GF-D8 (cell line): ENCODE measurements at places on chromosomes 5 and 9.

DNA sequence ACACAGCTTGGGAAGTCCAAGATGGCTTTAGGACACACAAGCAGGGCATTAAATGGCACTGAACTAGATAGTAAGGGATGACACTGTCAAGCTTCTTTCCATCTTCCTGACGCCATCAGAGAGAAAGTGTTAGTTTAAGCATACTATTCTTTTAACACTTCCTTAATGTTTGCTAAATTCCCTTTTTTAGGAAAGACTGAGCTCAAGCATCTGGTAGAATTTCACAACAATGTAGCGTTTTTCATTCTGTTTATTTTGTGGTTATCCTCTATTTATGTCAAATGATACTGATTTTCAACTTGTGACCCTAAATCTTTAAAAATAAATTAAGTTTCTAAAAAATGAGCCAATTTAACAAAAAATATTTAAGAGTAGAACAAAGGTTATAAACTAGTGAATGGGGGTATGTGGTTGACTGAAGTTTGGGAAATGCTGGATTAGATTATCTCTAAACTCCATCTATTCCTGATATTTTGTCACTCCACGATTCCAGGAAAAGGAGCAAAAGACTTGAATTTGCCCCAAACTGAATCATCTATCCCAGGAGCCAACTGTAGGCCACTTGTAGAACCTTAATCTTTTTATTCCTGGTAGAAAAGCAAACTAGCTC lies 147.4 kb upstream of the KLF9 start:
- DNase-seq, result no peak

- no peak for DNase-seq
Measured at GRCh38 chr5:171365351-171365750, 22.3 kb upstream of the NPM1 start.

DNA sequence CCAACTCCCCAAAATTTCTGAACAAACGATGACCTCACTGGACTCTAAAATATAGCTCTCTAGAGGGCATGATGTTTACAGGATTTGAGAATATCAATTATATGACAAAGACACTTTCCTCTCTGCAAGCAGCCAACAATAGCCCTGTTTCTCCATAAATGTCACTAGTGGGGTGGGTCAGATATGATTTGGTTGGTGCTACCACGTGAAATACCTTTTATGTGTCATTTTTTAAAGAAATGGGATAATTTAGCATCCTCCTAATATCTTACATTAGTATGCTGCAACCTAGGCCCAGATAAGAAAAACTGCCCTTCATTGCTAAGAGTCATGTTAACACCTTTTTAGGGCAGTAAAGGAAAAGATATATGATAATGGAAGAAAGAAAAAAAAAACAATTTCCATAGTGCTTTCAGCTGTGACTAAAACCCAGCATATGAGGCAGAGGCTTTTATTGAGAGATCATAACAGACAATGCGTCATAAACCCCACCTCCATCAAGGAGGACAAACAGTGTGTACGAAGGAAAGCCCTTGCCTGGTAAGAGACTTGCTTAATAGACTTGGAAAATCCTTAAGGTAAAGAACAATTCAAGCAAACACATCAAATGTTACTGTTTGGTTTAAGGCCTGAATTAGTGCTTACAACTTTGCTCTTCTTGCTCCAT lies 372.4 kb upstream of the PAPPA start:
- no peak for DNase-seq

DNA sequence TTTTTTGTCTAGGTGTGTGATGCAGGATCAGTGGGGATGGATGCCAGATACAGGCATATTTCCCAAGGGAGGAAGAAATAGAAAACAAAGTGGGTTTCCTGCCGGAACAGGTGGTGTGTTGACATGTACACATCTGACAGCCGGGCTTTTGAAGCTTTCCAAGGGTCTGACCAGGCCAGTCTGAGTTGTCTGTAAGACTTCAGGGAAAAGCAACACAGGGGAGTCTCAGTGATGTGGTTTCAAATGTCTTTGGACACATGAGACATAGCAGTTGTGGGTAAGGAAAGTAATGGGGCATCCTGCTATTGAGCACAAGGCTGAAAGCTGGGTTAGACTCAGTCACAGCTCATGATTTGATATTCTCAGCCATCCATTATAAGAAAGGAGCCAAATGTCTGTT lies 274.9 kb downstream of the PIK3R1 start:
- DNase-seq, result no peak

GRCh38 chr5:139692679-139693308 lies 44.6 kb downstream of the CXXC5 start:
- DNase-seq, result no peak

- no peak for DNase-seq
Measured at GRCh38 chr5:169125571-169125970, 175.4 kb downstream of the SLIT3 start.

GRCh38 chr5:113065626-113066025 lies 89.0 kb downstream of the DCP2 start:
- DNase-seq, result no peak

GRCh38 chr5:51487952-51488351 lies 104.7 kb downstream of the ISL1 start:
- no peak for DNase-seq
